Mucosa of gallbladder (tissue), 1 donor: ENCODE measurements at places on chromosomes 12 and 14. TPM values are rescaled to one million over a fixed set of nuclear protein-coding genes. Genes with fewer than 3 reads are reported as not detected.

- no peak for DNase-seq
Measured at GRCh38 chr12:93449277-93449676, 7.5 kb upstream of the UBE2N start.

GRCh38 chr12:118855858-118856257 is 125.5 kb upstream of the SRRM4 start:
- no peak for DNase-seq

GRCh38 chr12:16523284-16523950 is 82.5 kb downstream of the LMO3 start:
- no peak for DNase-seq

DNA sequence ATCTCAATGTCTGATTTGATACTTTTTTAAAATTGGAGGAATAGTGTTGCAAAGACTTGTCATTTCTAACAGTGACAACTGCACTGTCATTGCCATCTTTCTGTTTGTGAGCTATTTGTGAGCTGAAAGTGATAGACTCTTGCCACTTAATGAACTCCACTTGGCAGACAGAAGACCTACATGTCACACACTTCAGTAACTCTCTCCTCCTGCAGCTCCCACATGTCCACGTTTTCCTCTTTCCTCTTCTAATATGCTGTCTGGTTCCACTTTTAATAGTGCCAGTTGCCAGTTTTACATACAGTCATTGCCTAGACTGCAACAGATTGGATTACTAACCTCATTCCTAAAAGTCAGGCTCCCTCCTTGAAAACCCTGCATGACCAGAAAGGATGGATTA is 121.5 kb downstream of the CAPZA3 start:
- DNase-seq: no peak

- DNase-seq: no peak
Measured at GRCh38 chr14:100702590-100702989, 24.1 kb upstream of the DLK1 start.

GRCh38 chr12:113077859-113078255 is 21.3 kb downstream of the DTX1 start:
- no peak for DNase-seq

GRCh38 chr12:27460471-27460978 is 14.0 kb downstream of the SMCO2 start:
- no peak for DNase-seq

- peak; percentile 42 for DNase-seq
Measured at GRCh38 chr14:59055439-59056045, 132.9 kb upstream of the DAAM1 start.

DNA sequence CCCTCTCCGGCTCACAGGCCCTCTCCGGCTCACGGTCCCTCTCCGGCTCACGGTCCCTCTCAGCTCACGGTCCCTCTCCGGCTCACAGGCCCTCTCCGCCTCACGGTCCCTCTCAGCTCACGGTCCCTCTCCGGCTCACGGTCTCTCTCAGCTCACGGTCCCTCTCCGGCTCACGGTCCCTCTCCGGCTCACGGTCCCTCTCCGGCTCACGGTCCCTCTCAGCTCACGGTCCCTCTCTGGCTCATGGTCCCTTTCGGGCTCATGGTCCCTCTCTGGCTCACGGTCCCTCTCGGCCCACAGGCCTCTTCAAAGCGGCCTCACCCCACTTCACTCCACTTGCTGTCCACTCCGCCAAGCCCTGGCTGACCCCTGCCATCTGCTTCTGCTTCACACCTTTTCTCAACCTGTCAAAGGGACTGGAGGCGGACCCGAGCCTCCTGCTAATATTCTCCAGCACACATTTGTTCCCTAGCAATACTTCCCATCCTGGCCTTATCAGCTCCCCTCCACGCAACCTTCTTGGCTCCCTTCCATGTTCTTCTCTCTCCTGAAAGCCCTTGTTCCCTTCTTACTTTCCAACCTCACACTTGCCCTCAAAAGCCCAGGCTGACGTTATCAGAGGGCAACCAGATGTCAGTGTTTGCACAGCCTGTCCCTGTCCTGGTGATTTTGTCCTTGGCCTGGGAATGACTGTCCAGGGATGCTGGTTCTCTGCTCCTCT is 176.7 kb downstream of the CALM1 start:
- no peak for DNase-seq

DNA sequence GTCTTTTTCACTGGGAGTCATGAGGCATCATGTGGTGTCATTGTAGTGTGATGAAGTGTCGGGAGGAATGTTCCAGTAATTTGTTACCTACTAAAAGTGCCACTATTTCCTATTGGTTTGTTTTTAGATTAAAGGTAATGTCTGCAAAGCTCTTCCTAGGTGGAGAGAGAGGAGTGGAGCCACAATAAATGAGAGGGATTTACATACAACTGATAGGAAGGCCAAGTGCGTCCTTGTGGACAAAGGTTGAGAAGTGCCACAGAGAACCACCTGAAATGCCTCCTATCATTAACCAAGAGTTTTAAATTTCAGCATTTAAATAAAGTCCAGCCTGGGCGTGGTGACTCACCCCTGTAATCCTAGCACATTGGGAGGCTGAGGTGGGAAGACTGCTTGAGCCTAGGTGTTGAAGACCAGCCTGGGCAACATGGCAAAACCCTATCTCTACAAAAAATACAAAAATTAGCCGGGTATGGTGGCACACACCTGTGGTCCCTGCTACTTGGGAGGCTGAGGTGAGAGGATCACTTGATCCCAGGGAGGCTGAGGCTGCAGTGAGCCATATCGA is 2.5 kb upstream of the SNX6 start:
- no peak for DNase-seq

GRCh38 chr12:124477107-124477915 is 90.1 kb downstream of the NCOR2 start:
- DNase-seq: no peak

DNA sequence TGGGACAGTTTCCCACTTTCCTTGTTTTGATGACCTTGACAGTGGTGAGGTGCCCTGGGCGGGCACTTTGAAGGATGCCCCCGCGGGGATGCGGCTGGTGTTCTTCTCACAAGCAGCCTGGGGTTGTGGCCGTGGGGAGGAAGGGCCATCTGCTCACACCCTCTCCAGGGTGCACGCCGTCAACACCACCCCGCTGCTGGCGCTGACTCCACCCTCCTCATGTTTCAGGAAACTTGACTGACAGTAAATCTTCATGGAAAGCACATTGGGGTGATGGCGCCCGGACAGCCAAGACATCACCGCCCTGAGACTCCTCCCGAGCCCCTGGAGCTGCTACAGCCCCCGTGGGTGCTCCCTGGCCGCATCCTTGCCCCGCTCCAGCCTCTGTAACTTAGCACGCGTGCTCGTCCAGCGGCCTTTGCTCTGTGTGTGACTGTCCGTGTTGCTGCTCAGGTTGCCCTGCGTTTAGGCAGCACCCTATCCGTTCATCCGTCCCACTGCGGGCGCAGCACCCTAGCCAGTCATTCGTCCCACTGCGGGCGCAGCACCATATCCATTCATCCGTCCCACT is 150.2 kb upstream of the C14orf180 start:
- no peak for DNase-seq

DNA sequence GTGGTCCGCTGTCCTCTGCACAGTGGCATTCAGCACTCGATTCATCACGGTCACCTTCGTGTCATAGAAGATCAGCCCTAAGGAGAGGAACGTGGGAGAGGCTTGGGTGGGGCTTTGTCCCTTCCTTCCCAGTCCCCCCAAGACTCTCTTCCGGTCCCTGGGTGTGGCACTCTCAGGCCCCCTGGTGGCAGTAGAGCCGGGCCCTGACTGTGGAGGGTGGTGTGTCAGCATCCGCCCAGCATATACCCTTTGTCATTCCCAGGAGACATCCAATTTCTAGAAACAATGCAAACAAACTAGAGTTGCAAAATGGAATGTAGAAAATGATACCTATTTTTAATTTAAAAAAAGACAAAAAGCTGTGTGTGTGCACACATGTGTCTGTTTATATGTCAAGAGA is 45.0 kb downstream of the TRAFD1 start:
- no peak for DNase-seq

GRCh38 chr12:22282283-22282682 is 52.2 kb downstream of the ST8SIA1 start:
- no peak for DNase-seq

DNA sequence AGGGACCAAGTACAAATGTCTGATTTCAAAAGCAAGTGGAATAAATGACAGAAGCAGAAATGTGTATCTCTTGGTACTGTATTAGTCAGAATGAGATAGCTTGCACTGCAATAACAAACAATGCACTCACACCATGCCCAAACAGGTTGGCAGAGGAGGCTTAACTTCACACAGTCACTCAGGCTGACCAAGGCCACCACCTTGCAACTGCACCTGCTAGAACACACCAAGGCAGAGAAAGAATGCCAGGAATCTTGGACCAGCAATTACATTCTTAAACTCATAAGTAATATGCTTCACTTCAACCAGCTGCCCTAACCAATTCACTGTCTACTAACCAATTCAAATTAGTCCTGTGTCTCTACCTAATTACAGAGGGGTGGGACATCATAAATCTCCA is 378.3 kb downstream of the BCL11B start:
- DNase-seq: no peak

DNA sequence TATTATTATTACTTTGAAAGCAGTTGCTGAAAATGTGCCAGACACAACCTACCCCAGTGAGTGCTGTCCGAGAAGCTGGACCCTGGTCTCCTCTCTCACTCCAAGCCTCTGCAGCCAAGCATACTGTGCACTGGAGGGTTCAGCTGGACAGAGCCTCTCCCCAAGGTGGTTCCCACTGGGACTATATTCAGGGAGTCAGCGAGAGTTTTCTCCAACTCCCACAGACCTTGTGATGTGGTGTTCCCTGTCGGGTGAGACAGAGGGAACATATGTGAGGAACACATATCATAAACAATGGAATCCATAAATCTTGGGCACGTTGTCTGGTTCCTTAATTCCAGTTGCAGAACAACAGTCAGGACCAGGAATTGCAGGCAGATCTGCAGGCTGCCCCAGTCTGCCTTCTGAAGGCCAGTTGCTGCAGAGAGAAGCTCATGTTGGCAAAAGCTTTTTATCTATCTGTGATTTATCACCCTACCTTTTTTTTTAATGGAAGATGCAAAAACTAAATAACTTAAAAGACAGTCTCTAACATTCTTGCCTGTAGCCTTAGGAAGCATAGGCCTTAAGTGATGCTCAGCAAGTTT is 619.8 kb upstream of the TBX3 start:
- no peak for DNase-seq

- no peak for DNase-seq
Measured at GRCh38 chr12:51788876-51789275, 59.6 kb downstream of the FIGNL2 start.

DNA sequence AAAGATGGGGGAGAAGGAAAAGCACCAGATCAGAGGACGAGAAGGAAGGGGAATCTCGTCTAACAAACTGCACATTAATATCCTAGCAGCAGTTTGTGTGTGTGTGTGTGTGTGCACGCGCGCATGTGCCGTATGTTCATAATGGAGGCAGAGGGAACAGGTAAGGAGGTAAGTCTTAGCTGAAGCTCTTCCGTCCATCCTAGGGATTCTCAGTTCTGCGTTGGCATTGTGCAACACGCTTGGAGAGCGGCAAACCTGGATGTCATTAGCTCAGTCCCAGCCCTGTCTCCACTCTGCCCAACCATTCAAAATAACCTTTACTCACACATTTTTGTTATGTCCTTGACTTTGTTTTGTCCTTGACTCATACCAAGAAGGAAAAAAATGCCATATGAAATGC is 1.6 kb upstream of the C1R start:
- DNase-seq: no peak

- DNase-seq: no peak
Measured at GRCh38 chr12:46356655-46357437, 15.7 kb downstream of the SLC38A2 start.

GRCh38 chr14:89418452-89418851 is 1.4 kb upstream of the FOXN3 start:
- no peak for DNase-seq

DNA sequence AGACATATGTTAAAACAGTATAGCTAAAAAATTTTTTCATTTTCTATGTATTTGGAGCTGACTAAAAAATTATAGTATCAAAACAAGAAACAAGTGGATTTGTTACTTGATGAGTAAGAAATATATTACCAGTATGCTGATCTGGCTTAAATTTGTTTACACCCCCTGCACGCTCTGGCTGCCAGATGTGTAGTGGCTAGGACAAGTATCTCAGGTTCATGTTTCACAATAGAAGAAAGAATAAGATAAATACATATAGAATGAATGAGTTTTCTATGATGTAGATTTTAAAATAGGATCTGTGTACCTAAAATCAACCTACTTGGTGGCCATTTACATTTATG is 13.1 kb downstream of the NAA30 start:
- DNase-seq: no peak

DNA sequence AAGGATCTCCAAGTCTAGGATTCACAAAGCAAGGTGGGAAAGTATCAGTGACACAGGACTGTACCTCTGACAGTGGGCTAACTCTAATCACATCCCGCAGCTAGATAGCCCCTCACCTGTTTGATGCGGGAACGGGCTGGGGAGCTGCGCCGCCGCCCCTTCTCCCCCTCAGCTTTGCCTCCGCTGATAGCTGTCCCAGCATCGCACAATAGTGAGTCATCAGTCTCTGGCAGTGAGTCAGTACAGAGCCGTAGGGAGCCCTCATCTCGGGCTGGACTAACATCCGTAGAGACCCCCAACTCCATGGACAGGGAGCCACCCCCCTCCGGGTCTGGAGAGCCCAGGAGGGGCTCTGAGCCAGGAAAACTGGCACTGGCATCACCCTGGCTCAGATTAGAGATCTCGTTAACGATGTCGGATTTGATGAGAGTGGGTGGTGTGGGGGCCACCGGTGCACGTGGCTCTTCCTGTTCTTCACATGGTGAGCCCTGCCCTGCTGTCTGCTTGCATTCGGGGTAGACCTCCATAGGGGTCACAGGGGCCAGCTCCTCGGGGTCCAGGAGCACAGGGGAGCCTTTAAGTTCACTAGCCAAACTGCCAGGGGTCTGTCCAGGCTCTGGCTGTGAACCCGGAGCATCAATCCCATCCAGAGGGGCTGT is 10.9 kb downstream of the KMT2D start:
- DNase-seq: no peak

The SIX4 gene
- total RNA-seq: 2.5 TPM

The ACOT6 gene
- total RNA-seq: not detected

The SEL1L gene
- 111 TPM for total RNA-seq

The LRRC43 gene
- total RNA-seq: 3.5 TPM

The FIGNL2 gene
- total RNA-seq: 0.75 TPM

The SAMD15 gene
- 3.5 TPM for total RNA-seq

The KRT6C gene
- not detected for total RNA-seq
